GM12864 (cell line): ENCODE measurements at places on chromosomes 16 and 17.

- DNase-seq, result no peak
Measured at GRCh38 chr16:10777356-10777755, 33.7 kb downstream of the NUBP1 start.

GRCh38 chr16:75208861-75209505 lies 2.0 kb upstream of the CTRB2 start:
- DNase-seq, result no peak

DNA sequence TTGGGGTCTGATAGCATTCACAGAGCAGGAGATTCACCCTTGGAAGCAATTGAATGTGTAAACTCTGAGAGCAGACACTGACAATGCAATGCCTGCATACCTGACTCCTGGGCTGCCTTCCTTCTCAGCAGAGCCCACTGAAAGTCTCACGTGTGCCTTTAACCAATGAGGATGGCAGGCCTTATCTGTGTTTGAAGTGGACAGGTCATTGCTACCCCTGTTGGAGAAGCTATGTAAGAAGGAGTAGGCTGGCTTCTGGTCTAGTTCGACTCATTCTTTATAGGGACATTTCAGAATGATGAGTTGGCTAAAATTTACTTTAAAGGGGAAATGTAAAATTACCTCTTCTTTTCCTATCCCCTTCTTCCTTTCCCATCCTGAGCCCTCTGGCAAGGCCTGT lies 446.3 kb downstream of the SLC39A11 start:
- DNase-seq, result no peak

DNA sequence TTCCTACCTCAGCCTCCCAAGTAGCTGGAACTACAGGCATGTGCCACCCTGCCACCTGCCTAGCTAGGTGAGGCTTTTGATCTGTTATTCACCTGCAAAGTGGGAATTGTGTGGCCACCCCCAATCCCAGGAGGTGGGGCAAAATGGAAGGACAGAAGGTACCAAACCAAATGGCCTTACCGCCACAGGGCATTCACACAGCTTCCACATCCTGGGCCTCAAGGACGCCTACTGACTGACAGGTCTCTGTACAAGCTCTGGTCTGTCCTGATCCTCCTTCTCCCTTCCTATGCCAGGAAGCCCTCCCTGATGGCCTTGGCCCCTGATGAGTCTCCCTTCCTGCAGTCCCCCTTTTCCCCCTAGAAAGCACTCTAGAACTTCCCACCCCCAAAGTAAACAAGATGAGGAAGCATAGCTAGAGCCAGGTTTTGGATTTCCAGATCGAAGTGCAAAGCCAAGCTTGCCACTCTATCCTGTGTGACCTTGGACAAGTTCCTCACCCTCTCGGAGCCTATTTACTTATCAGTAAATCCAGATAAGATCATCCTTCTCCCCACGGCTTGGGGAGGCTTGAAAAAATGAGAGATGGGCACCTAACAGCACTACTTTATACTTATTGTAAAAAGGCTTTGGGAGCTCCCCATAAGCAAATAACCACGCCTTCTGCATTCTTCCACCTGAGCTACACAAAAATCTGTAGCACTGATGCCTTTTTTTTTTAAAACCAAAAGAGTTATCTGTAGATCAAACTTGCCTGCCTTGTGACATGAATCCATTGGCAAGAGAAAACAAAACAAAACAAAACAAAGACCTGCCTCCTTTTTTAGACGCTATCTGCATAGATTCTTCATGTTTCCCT lies 4.5 kb downstream of the PLLP start:
- DNase-seq, result no peak

GRCh38 chr17:48636177-48637018 lies 10.2 kb upstream of the HOXB9 start:
- DNase-seq, result no peak

GRCh38 chr17:81198826-81199481 lies 23.8 kb downstream of the CEP131 start:
- DNase-seq, result no peak

- DNase-seq, result no peak
Measured at GRCh38 chr17:79003661-79004411, 5.7 kb downstream of the CANT1 start.

DNA sequence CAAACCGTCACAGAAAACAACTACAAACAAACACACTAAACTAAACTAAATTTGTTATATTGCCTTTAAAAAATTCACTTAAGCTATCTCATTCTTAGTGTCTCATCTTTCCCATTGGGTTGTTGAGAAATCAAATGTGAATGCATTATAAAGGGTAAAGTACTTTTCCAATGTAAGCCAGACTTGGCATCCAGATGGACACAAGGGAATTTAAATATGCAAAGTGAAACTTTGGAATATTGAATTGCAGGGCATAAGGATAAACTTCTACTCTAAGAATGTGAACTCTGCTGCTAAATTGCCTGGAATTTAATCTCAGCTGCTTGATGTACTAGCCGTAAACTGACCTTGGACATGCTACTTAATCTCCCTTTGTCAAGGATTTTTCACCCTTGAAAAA lies 1554.6 kb downstream of the CDH8 start:
- DNase-seq, result no peak

- DNase-seq, result no peak
Measured at GRCh38 chr17:9842057-9842758, 16.5 kb downstream of the GLP2R start.

GRCh38 chr16:54798267-54798666 lies 132.4 kb upstream of the IRX5 start:
- no peak for DNase-seq

DNA sequence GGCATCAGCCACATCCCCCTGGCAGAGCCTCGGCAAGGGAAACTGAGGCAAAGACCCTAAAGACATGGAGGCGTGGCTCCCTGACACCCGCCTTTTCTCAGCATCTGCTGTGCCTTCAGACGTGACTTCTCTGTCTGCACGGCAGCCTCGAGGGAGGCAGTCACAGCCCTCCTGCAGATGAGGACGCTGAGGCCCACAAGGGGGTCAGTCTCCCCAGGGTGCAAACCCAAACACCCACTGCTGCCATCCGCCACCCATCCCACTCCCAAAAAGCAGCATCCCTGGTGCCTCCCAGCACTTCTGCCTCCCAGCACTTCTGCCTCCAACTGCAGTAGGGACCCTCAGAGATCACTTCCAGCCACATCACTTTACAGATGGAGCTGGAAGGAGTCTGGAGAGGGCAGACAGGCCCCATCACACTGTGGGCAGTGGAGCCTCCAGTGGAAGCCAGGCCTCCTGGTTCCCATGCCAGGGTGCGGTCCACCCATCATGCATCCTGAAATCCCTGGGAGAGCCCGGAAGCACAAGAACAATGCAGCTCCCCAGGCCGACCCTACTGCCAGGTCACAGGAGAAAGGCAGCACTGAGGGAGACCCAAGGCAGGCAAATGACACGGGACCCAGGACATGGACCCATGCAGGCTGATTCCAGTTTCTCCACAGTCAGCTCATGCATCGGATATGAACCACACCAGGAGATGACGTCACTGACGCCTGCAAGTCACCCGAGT lies 23.8 kb downstream of the KDM8 start:
- DNase-seq, result no peak

DNA sequence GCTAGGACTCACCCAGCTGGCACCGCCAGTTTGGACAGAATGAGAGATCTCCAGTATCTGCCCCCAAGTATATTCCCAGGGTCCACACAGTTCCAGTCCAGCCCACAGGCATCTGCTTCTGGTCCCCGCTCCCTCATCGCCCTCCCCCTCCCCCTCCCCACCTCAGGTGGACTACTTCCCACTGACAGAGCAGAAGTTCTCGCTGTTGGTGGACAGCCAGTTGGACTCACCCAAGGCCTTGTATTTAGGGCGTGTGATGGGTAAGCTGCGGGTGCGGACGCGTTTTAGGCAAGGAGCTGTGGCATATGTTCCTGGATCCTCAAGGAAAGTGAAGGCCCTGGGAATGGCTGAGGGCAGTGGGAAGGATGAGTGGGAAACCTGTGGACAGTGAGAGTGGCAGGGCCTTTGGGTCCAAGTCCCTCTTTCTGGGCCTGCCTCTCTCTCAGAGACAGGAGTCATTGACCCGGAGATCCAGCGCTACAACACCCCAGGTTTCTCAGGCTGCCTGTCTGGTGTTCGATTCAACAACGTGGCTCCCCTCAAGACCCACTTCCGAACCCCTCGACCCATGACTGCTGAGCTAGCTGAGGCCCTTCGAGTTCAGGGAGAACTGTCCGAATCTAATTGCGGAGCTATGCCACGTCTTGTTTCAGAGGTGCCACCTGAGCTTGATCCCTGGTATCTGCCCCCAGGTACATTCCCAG lies 14.9 kb downstream of the CNTNAP1 start:
- DNase-seq, result no peak
